WERI-Rb-1 (cell line): ENCODE measurements at places on chromosomes 16 and 17.

- DNase-seq = no peak
Measured at GRCh38 chr16:11446566-11447119, 101.4 kb downstream of the RMI2 start.

DNA sequence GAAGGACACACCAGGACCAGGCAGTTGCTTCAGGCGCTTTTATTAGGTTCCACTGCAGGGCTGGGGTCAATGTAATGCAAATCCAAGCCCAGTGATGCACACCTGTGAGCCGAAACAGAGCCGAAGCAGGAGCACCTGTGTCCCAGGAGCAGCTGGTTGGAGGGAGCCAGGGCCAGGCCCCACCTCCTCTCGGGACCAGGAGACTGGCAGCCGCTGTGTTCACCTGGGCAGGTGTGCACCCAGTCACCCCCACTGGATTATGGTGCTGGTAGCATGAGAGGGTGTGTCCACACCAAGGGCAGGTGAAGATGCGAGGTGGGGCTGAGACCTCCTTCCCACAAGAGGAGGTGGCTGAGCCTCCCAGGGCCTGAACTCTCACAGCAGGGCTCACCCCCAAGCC is 4.7 kb upstream of the FAAP100 start:
- DNase-seq = no peak

DNA sequence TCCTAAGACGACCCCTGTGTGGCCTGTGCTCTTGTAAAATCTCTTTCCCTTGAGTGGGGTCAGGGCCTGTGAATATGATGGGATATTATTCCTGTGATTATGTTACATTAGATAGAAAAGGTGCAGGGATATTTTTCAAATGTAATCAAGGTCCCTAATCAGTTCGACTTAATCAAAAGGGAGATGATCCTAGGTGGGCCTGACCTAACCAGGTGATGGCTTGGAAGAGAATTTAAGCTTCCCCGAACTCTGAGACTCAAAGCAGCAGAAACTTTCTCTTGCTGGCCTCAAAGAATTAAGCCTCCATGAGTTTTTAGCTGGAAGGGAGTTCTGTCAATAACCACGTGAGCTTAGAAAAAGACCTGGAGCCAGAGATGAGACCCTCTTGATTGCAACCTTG is 124.7 kb downstream of the MAF start:
- no peak for DNase-seq

DNA sequence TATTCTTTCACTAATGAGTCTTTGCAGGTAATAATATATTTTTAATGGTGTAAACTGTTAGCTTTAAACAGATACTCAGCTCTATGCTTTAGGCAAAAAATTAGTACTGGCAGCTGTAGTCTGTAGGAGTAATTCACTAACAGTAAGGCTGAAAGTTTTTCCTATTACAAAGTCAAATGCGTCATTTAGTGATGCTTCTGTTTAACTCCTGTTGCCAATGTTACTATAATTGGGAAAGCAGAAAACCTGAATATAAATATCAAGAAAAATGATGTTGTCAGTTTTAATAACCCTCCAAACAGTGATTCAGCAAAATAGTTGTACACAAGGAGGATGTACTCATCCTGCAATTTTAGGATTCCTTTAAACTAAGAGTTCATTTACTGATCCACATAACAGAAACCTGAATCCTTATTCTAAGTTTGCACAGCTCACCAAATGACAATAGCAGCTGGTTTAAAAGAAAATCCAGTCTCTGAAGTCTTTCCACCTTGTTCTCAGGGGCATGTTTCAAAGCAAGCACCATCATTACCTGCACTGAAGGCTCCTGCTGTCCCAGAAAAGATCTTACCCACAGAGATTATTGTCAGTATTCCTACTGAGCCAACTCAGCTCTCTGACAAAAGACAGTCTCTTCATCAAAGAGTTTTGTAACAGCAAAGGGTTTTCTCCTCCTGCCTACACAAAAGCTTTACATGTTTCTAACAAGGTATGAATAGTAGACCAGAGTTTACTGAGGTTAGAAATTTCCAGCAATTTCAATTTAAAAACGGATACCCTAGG is 4.2 kb downstream of the CDR2 start:
- DNase-seq = no peak

GRCh38 chr17:56159826-56160380 is 6.6 kb downstream of the ANKFN1 start:
- peak; percentile 97 for DNase-seq

GRCh38 chr16:48790151-48790550 is 180.2 kb upstream of the N4BP1 start:
- peak; percentile 48 for DNase-seq

DNA sequence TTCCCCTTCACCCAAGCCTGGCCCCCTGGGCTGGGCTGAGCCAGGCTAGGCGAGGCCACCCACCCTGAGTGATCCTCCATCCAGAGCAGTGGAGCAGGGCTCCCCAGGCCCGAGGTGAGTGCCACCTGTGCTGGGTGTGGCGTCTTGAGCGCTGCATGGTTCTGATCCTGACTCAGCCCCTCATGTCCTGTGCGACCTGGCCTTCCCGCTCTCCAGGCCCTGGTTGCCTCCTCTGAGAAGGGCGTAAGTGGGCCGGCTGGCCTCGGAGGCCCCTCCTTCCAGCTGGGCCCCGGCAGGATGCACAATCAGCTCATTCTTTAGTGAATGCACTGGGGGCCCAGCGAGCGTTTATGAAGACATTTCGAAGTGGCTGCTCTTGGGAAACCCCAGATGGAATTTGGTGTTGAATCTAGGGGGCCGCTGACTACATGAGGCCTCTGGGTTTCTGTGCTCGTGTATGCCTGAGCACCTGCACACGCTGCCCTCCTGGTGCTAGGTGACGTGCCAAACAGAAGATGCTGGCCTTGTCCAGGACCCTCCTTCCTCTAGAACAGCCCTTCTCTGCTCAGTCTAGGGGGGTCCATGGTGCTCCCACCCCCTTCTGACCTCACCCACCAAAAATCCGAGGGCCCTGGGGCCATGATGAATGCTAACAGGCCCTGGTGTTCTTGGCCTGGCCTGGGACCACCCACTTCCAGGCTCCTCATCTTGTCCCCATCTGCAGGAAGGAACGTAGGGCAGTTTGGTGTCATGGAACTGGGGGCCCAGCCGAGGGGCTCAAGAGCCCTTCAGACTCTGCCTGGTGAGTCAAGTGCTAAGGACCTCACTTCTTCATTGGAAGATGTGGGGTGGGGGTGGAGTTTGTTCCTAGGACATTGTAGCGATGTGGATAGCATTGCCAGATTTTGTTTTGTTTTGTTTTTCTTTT is 3.6 kb upstream of the TMEM92 start:
- no peak for DNase-seq

DNA sequence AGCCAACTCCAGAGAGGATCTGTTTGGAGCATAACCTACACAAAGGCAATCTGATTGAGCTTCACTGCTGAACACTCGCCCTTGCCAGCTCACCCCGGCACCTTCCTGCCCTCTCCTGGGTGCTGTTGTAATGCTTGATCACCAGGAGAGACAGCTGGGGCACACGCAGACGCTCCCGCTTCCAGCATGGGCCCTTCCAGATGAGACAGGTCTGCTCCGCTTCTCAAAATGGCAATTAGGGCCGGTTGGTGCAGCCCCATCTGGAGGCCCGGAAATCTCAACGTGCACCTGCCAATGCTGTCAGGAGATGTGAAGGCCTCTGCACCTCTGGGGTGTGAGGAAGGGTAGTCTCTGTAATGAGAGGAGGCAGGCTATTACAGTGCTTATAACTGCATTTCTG is 206.1 kb downstream of the ABCC12 start:
- DNase-seq = no peak
